ENCODE measurements at places on chromosomes 3 and 15.

DNA sequence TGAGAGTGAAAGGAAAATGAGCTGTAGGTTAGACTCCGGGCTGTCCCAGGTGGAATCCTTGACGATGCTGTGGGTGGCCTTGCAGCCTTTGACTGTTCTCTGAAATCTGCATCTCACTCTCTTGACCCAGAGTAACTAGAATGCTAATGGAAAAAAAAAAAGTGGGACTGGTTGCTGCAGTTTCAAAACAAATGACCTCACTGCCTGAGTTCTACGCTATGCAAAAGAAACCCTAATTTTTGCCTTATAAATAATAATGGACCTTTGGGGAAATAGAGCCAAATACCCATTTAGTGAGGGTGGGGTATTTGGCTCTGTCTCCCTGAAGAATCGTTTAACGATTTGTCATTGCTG, 309.7 kb upstream of the C2CD4B start:
- DNase-seq = no peak

GRCh38 chr3:186520957-186521842, 23.0 kb downstream of the CRYGS start:
- no peak for DNase-seq

DNA sequence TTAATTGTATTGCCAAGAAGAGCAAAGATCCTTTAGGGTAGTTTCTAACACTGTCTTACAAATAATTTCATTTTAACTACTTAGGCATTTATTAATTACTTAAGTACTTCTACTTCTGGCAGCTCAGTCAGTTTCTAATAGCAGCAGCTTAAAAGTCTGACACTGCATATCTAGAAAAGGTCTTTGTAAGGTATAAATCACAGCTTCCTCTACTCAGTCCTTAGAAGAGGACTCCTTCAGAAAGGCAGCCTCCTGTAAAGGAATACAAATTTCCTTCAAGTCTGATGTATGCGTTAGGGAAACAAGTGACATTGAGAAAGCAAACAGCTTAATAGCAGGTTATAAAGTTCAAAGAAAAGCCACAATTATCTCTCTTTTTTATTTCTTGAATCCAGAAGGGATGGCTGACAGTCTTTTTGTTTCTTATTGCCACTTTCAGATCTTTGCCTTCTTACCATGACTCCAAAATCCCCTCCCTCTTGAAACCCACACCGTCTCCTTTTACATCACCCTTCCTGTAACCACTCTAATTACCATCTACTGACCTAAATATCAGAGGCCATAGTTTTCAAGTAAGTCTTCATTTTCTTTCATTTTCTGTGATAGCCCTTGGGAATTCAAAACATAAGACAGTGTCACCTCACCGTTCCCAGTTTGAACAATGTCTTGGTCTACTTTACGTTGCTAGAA, 109.5 kb downstream of the CGGBP1 start:
- no peak for DNase-seq

DNA sequence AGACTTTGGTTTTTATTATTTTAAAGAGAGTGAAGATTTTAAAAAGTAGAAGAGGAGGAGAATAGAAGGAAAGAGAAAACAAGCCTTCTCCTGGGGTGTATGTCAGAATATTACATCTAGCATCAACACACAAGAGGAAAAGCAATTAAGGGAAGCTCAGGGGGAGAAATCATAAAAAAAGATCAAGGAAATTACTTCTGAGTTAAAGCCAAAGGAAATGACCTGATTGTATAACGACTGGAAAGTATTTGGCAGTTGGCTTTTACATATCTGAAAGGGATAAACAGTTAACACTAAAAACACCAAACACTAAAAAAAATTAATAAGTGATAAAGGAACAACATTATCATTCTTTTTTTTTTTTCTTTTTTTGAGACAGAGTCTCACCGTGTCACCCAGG, 58.4 kb downstream of the CPNE4 start:
- no peak for DNase-seq

DNA sequence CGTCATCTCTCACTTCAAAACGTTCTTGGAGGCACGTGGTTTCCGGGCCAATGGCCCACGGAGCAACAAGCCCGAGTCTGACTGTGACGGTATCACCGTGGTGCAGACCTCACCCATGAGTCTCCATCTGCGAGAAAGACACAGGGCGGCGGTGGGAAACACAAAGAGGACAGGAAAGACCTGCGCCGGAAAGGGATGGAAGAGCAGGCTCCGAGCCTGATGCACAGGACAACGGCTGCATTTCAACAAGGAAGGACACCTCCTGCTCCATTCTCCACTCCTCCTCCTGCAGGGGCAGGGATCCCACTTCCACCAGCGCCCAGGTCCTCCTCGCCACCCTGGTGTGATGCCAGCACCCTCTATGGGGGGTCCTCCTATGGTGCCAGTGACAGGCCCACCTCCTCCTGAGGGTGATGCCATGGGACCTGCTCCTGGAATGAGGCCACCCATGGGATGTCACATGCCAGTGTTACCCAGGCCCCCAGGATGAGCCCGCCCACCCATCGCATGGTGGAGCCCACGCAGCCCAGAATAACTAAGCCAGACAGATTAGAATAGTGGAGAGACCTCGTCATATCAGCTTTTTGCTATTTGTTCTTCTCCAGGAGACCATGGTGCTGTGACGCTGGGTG, 73.0 kb upstream of the PCSK6 start:
- no peak for DNase-seq

GRCh38 chr3:5645692-5646410, 458.3 kb downstream of the EDEM1 start:
- no peak for DNase-seq

DNA sequence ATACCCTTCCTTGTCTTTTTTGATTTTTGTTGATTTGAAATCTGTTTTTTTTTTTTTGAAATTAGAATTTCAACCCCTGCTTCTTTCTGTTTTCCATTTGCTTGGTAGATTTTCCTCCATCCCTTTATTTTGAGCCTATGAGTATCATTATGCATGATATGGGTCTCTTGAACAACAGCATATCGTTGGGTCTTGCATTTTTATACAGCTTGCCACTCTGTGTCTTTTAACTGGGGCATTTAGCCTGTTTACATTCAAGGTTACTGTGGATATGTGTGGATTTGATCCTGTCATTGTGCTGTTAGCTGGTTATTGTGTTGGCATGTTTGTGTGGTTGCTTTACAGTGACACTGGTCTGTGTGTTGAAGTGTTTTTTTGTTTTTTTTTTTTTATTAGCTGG, 99.7 kb upstream of the P3H2 start:
- no peak for DNase-seq

Data from activated gamma-delta T cell treated with anti-CD3 and anti-CD28 coated beads, Interleukin-2, amount 50 U/mL, for 16 hours (primary cell).